IPS-NIHi11 (cell line): ENCODE measurements at places on chromosomes 12 and 14.

DNA sequence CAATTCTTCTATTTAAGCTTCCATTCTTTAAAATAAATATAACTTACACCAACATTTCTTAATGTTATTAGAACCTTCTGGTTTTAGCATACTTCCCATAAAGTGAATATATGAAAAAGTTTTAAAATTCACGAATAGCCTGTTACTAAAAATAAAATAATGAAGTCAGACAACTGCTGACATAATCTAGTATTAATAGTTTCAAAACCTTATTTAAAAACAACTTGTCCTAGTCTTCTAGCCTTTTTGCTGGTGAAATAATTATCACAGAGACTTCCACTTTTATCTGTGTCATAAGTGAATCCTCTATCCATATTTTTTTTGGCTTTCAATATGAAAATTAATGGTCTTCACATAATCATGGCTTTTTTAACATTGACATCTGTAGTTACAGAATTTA lies 93.8 kb upstream of the MON2 start:
- DNase-seq: no peak

GRCh38 chr14:70741482-70741881 lies 67.8 kb downstream of the MAP3K9 start:
- no peak for DNase-seq

DNA sequence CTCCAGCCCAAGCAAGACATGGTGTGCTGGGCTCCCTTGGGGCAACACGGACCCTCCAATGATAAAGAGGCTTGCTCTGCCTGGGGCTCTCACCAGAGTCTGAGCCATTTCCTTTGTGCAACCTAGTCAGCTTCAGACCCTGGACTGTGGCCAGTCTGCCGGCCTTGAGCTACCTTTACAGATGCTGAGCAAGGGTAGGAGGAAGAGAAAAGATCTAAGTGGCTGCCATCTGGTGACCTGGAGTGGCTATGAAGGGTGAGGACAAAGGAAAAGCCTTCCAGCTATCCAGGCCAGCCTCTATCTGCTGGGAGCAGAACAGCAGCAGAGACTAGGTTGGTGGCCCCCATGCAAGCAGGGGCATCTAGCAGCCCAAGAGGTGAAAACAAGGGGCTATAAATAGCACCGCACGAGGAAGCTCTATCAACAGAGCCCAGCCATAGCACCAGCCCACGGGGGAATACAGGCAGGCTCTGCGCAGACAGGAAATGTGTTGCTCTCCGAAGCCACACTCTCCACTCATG lies 230.1 kb downstream of the FOXN3 start:
- DNase-seq: no peak

DNA sequence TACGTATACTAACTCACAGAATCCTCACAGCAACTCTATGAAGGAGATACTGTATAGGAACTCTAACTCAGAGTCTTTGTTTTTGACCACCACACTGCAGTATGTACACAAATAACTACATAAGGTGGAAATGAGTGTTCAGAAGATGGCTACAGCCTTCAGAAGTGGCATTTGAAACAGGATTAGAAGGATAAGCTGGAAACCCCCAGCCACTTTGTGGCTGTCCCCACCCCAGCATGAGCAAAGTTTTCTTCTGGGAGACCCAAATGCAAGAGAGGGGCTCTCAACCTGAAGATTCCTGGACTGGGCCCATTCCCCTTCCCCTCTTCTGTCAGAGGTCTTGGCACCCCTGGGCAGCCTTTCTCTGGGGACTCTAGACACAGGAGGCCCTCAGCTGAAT lies 43.2 kb upstream of the PNMA1 start:
- no peak for DNase-seq

- no peak for DNase-seq
Measured at GRCh38 chr12:51505360-51506105, 80.9 kb downstream of the SLC4A8 start.

- peak; percentile 28 for DNase-seq
Measured at GRCh38 chr12:62260733-62261683, 804 bp downstream of the USP15 start.

DNA sequence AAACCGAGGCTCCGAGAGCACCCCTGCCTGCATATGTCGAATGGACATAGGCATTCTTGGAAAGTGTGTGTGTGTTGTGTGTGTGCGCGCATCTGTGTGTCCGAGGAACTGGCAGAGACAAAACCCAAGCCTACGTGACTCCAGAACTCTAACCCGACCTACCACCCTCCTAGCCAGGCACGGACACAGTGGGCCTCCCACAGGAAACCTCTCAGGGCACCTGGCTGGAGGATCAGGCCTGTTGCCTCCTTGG lies 556 bp upstream of the PGF start:
- no peak for DNase-seq

DNA sequence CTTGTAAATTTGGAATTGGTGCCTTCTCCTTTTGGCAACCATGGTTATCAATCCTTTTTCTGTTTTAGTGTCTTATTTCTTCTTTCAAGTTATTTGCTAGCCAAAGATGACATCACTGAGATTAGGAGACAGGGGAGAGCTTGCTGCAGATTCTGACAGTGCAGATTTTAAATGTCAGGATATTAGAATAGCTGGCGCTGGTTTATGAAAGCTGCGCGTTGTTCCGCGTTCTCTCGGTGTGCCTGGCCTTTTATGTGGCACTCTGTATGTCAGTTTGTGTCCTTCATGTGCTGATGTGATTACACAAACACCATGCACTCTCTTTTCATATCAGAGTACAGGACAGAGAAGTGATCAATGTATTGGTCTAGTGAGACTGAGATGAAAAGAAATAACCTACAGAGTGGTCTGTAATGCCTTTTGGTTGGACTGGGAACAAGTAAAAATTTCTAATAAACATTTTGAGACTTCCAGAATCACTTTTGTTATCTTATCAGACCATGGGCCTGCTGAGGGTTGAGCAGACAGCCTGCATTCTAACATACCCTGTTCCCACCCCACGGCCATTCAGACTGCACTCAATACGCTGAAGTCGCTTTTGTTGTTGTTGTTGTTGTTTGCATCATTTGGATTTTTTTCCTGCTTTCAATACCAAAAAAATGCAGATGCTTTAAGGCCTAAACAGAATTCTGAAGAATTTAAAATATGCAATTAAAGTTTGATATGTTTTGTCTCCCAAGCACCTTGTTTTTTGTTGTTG lies 49.7 kb upstream of the TRAF3 start:
- DNase-seq: no peak

DNA sequence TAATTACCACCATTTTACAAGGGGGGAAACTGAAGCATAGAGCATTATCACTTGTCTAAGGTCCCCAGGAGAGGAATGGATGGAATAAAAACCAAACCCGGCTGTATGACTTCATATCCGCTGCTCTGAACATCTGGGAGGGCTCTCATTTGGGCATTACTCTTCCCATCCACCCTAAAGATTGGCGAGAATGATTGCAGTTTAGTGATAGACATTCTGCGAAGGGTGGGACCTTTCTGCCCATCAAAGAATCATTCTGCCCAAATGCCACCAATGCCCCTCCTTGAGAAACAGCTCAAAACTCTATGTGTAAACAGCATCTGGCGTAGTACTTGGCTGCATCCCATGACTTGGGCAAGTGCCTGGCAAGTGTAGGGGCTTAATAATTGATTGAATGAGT lies 11.6 kb downstream of the CHST11 start:
- no peak for DNase-seq

DNA sequence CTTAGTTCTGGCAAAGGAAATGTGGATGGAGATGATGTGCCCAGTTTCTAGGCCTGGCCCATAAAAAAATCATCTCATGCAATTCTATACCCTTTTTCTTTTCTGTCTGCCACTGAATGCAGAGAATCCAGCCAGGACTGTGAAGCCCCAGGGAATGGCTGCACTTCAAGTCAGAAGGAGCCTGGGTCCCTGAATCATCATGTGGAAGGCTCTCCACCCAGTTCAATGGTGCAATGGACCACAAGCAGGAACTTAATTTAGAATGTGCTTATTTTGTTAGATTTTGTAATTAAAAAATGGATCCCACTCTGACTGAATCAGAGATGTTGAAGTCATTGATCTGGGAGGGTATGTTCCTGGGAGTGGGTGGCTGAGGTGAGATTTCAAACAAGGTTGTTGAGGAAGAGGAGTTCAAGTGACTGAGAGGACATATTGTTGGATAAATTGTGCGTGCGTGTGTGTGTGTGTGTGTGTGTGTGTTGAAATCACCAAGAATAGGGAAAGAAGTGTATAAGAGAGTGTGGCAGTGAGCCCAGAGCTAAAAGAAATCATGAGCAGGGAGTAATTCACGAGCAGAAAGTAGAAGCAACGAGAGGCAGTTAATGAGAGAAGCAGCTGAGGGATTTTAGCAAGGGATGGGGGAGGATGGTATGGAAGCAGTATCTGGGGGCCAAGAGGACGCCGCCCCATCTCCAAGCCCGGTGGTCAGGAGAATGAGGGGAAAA lies 125.4 kb downstream of the TMX1 start:
- no peak for DNase-seq

- no peak for DNase-seq
Measured at GRCh38 chr14:95188380-95188779, 31.1 kb upstream of the DICER1 start.

DNA sequence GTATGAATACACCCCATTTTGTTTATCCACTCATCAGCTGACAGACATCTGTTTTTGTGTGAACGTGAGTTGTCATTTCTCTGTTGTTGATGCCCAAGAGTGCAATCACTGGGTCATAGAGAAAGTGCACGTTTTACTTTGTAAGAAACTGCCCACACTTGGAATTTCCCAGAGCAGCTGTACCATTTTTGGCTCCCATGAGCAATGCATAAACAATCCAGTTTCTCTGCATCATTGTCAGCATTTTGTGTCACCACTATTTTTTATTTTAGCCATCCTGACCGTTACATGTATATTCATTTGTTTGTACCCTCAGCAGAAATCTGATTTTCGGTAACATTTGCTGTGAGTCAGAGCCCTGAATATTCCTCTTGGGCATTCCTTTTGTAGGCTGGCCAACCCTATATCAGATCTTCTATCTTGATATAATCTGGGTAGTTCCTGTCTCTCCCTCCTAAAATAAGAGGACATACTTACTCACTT lies 62.7 kb downstream of the RBM19 start:
- no peak for DNase-seq

GRCh38 chr12:28258998-28259397 lies 68.7 kb downstream of the CCDC91 start:
- no peak for DNase-seq

- DNase-seq: no peak
Measured at GRCh38 chr12:563250-563781, 99.9 kb downstream of the NINJ2 start.

DNA sequence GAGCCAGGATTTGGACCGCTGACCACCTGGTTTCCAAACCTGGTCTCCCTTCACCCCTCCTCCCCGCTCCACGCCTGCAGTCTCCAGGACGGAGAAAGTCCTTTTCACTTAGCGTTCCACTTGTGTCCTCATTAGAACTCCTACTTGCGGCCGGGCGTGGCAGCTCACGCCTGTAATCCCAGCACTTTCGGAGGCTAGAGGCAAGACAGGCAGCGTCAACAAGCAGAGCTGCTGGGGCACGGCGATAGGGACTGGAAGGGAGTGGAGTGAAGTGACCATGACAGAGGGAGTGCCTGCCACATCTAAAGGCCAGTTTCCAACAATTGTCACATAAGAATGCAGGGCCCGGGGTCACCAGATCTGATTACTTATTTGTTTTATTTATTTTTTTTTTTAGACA lies 132.5 kb upstream of the NCOR2 start:
- DNase-seq: no peak

DNA sequence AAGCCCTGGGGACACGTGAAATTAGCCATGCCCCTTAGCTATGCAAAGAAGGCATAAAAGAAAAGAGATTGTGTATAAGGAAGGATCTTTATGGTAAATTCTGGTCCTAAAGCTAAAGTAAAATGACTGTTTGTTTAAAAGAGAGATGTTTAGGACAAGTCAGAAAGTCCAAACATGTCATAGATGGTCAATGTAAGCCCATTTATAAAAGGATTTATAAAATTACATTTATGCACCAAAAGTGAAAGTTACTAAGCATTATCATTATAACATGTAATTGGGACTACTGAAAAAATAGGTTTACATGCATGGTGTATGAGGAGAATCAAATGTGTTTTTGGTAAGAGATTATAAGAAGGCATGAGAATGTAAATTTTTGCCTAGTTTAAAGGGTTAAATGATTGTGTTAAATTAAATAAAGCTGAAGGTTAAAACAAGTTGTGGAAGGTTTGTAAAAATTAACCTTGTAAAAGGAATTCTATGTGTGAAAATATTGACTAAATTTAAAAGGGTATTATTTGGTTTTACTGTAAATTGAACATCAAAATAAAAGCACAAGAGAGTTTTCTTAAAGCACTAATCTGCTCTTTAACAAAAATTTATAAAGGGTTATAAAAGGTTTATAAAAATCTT lies 50.4 kb upstream of the TSPAN8 start:
- no peak for DNase-seq
